ENCODE measurements at places on chromosomes 6 and 20.

GRCh38 chr20:10550204-10551118 lies 115.4 kb downstream of the SLX4IP start:
- DNase-seq, result no peak

GRCh38 chr6:27205375-27206278 lies 41.9 kb upstream of the PRSS16 start:
- DNase-seq, result no peak

DNA sequence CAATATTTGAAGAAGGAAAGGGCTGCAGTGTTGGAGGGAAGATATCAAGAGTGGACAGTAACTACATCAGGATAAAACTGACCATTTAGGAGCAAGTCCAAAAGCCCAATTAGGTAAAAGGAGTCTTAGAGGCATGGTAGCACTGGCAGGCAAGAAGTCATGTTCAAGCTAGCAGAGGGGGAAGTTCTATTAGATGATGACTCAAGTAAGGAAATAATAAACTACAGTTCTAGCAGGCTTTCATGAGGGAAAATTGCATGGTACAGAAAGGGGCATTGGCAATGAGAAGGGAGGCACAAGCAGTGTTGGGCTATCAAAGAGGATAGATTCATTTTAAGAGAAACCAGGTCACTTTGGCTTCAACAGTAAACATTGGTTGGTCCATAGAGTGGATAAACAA lies 156.1 kb upstream of the PTPRK start:
- DNase-seq, result no peak

DNA sequence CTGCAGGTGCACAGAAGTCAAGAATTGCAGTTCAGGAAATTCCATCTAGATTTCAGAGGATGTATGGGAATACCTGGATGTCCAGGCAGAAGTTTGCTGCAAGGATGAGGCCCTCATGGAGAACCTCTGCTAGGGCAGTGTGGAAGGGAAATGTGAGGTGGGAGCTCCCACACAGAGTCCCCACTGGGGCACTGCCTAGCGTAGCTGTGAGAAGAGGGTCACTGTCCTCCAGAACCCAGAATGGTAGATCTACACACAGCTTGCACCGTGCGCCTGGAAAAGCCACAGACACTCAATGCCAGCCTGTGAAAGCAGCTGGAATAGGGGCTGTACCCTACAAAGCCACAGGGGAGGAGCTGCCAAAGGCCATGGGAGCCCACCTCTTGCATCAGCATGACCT lies 681.4 kb downstream of the EPHA7 start:
- DNase-seq, result no peak

DNA sequence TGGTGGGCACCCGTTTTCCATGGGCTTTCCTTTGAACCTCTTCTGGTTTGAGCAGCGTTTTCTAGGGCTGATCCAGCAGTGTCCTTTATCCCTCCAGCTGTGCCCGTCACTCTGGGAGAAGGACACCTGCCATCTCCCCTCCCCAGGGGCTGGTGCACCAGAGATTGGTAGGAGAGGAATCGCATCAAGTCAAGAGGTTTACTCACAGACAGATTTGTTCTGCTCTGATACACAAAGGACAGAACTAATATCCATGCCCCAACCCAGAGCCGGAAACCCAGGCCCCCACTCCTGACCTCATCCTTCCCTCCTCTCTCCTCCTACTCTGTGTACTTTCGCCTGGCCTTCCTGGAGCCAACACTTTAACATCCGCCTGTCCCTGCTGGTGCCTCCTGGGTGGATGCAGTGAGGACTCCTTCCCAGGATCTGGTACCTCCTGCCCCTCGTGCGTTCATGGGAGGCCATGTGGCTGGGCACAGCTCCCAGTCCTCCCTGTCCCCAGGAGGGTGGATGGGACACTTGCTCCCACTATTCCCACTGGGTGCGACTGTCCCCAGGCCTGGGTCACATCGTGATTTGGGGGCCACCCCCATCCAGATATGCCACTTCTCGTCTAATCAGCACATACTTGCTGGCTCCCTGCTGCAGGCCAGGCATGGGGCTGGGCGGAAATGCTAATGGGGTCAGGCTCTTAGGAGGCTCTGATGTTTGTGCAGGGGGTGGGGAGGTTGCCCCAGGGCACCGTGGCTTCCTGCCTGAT lies 286.3 kb downstream of the CDH4 start:
- no peak for DNase-seq

DNA sequence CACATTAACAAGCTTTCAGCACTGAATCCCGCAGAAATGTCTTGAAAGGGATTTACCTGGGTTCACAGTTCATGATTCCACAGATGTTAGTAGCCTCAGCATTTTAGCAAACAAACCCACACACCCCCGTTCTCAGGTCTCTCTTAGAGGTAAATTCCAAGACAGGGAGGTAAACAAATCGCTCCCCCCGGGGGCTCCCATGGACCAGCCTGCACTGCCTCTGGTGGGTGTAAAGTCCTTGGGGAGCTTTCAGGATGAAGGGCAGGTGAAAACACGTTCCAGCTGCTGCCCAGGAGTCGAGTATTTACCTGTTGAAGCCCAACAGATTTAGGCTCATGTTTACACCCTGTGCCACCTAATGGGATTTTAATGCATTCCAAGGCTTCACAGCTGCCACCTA lies 187.0 kb upstream of the FOXQ1 start:
- DNase-seq, result no peak

DNA sequence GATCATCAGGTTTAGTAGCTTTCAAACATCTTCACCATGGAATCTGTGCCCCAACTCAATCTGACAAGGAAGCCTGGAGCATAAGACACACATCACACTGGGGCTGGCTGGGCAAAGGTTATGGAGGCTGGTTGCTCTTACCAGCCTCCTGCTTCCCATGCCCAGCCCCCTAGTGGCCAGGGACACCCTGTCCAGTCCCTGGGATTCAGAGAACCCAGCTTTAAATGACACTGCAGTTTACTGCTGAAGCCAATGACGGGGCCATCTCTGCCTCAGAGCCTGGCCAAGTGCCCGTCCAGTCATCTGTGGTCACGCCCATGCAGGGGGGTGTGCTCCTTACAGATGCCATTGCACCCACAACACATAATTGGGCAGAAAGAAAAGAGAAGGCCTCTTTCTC lies 272.9 kb downstream of the SMOC2 start:
- DNase-seq, result no peak

GRCh38 chr6:101509536-101509935 lies 116.0 kb downstream of the GRIK2 start:
- no peak for DNase-seq

DNA sequence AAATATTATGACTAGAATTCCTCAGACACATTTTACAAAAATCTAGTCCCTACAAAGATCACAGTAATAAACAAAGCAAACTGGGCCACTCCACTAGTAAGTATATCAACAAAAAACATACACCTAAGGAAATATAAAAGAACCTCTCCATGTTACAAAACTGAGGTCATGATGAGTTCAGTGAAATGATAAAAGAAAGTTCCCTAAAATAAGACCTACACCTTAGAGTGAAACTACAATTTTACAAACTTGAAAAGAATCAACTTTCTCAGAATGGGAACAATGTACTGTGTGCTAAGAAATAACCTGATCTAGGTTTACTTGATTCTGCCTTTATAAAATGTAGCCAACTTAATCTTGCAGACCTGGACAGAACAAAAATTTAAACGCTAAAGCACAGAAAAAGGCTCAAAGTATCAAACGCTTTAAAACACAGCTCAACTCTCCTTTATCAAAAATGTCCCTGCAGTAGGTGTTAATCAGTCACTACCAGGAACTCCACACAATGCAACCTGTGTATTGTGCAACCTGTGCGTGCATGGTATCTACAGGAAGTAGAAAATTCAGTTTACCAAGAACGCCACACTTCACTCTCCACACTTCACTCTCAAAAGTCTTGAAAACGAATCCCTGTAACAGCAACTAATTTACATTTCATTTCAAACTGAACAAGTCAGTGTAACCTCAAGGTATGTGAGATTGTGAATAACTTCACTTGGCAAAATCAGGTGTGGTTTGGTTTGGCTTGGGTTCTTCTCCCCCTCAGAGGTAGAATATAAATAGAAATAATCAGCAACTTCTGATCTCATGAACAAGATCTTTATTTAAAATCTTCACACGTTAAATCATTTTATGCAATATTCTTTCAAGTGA lies 1.8 kb downstream of the RALGAPA2 start:
- no peak for DNase-seq

GRCh38 chr20:47027042-47027441 lies 132.4 kb downstream of the EYA2 start:
- DNase-seq, result no peak

DNA sequence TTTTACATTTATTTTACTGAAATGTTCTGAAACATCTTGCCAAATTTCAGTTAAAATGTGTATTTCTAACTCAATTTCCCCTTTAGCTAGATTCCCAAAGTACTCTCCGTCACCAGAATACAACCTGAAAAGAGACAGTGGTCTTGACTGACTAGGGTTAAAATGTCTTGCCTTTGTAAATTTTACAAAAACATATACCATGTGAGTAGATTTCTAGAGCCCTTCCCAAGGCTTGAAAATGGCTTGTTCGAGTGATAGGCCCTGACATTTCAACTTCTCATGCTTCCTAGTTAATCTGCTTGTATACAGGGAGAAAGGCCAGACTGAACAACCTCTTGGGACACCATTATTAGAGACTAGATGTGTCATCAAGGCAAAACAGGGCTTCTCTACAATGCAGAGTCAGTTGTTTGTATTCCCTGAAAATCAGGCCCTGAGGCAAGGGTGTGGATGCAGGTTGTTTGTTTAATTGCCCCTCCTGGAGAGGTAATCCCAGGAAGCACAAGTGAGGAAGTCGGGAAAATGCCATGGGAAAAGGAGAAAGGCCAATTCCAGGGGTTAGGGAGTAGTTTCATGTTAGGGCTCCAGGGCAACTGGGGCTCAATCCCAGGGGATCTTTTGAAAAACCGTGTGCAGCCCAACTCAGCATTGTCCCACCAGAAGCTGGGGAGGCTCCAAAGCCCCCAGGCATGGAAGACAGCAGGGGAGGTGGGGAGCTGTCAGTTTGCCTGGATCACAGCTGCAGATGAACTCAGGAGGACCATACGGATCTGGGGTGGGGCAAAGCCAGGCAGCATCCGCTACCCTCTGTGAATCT lies 11.6 kb upstream of the TFB1M start:
- no peak for DNase-seq

DNA sequence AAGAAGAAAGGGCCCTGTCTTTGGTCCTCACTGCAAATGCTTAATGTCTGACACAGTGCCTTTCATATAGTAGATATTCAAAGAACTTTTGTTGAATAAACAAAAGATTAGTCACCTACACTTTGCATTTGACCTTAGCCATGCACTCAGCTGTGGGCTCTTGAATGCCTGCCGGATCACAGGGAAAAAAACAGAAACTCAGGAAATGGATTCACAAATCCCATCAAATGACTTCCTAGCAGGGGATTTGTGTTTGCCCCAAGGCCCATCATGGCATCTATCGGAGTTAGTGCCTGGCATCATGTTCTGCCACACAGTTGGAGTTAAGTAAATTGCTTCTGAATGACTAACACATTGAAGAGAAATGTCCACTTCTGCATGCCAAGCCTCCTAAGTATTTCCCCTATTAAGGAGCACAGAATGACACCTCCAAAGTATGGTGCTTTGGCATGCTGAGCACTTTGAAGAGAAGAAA lies 72.3 kb upstream of the DST start:
- DNase-seq, result no peak

GRCh38 chr6:7902221-7902620 lies 8.4 kb downstream of the TXNDC5 start:
- DNase-seq, result no peak

DNA sequence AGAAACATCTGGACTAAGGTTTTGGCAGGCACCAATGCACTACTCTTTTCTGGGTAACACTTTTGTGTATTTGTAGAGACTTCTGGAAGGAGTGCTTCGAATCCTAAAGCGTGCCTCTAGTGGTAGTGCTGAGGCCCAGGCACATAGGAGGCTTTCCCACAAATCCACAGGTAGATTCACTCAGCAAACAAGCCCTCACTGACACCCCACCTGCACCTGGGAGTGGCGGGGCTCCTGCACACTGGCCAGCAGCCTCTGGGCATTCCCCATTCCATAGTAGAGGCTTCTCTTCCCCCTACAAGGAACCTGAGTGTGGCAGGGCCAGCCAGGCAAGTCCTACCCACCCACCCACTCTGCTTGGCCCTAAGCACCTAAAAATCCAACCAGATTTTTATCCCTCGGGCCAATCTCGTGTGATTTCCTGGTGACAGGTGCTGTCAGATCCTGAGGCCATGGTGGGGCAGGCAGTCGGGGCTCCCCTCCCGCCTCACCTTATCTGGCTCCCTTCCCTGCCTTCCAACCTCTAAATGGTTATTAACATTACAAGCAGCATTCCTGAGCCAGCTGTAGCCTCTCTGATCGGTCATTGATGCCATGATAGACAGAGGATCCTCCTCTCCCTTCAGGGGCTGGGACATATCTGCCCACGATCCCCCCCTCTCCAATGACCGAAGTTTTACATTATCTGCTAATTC lies 82.4 kb downstream of the SLC2A10 start:
- DNase-seq, result no peak
